Stomach (tissue), 19 donors: ENCODE measurements at places on chromosomes 5 and 9.
A peak's percentile ranks its signal among the peaks of the same experiment; 100 is the strongest.

DNA sequence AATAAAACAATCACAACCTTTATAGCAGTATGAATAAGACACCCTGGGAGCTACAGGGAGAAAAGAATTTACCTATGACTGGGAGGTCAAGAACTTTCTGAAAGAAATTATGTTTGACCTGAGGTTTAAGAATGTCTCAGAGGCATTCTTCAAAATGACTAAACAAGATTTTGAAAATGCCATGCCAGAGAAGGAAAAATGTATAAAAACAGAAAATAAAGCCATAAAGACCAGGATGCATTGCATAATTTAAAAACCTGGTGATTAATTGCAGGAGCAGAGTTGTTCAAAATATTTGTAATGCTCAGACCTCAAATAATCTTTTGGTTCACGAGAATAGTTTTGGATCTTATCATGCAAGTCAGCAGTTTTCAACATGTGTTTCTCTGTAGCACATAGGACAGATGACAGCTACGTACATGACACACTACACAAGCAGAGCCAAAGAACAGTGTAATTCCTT is 954.7 kb upstream of the ARRDC3 start:
- DNase-seq: no peak

DNA sequence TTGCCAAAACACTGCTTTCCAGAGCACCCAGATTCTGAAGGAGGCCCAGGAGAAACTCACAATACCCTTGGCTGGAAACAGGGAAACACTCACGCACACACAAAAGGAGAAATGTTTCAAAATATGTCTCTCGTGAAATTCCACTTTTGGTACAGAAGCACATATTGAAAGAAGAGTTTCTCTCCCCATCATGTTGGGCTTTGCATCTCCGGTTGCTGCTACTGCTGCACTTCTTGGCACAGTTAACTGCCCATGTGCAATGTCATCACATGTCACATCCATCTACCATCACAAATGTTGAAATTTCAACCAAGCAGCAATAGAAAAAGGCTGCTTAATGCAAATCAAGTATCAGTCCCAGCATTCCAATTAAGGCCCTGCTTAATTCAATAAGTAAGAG is 72.1 kb downstream of the ABCA1 start:
- no peak for DNase-seq

DNA sequence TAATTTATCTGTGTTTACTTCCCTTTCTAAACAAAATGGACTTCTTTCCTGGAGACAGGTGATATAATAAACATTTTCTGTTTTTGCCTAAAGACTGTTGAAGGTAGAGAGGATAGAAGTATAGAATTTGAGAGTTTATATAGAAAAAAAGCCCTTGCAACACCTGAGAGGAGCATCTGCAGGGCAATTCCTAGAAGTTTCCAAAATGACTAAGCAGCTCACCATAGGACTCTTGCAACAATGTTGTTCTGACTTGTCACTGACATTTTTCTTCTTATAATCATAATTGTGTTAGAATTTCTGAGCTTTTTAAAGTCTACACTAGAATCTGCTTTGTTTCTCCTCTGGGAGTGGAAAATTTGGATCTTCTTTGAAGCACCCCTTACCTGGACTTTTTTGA is 216.8 kb downstream of the TUSC1 start:
- DNase-seq: no peak

- peak; percentile 23 for DNase-seq
Observed at GRCh38 chr5:7852542-7852941, 1.6 kb upstream of the CFAP90 start.

DNA sequence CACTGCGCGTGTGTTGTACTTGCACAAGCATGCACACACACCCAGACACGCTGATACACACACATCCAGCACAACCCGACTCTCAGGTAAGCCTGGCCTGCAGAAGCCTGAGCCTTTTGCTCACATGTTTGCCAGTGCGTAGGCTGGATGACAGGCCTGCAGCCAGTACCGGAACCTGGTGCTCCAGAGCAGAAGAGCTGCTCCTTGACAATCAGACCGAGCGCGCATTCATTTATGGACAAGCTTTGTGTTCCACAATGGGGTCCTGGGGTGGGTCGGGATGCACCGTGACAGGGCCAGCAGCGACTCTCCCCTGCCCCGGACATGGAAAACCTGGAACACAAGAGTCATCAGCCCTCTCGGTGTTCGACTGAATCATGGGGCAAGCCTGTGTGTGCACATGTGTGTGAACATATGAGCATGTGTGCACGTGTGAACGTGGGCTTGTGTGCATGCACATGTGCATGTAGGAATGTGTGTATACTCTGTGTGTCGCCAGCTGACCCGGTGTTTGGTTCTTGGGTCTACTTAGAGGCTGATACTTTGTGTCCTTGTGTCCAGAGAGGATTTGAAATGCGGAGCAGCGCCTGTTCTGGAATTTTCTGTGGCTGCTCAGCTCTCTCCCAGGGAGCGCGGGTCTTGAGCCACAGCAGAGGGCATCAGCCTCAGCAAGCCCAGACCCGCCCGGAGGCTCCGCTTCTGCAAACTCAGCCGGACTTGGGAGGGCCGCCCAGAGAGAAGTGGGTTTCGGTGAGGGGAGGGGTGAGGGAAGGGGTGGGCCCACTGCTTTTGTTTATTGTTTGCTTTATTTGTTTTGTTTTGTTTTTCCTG is 32.2 kb downstream of the IRX4 start:
- no peak for DNase-seq

DNA sequence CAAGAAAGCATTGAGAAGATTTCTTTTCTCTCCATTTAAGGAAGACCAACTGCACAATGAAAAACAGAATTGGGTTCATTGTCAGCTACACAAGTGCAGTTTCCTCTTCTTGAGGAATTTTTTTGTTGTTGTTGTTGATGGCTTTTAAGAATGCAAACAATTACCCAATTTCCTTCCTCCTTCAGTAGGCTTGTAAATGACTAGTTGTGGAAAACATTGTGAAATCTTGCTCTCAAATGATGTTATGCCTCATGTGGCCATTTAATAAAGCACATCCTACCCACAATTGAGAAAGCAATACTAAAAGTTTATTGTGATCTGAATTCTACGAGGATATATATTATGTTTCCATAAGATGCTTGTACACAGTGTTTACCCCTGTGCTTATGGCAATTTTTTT is 171.6 kb downstream of the FAM174A start:
- no peak for DNase-seq

- no peak for DNase-seq
Observed at GRCh38 chr9:91043056-91043810, 241.6 kb downstream of the SYK start.

DNA sequence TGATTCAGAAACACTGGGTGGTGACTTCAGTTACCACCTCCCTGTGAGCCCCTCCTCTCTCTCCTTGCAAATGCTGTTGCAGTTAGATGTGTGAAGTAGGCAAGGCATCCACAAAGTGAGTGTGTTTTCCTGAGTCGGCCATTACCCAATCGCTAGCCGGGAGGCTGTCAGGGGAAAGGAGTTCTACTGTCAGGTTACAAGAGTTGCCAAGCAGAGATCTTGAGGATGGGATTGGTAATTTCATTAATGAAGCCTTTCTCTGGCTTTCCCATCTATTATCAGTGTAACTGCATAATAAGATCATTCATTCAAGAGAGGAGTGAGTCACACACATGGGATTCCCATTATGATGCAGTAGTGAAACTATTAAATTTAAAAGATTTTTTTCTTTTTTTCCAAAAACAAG is 106.9 kb downstream of the GLDC start:
- no peak for DNase-seq

- DNase-seq: no peak
Observed at GRCh38 chr5:89628876-89629635, 746.1 kb upstream of the MEF2C start.

DNA sequence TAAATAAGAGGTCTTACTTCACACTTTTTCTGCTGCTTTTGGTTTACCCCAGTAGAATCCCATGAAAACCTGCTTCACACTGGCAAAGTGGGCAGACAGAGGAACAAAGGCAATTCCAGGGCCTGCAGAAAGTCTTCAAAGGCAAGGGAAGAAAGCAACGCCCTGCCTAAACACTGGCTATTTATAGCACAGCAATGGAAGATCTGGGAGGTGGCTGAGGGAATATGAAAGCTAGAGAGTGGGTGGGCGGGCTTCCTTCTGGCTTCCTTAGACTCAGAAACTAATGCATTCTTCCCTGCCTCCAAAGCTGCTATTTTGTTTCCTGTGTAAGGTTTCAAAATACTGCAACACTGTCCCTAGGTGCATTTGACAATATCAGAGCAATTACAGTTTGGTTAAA is 46.8 kb downstream of the ELAVL2 start:
- DNase-seq: peak; percentile 41

DNA sequence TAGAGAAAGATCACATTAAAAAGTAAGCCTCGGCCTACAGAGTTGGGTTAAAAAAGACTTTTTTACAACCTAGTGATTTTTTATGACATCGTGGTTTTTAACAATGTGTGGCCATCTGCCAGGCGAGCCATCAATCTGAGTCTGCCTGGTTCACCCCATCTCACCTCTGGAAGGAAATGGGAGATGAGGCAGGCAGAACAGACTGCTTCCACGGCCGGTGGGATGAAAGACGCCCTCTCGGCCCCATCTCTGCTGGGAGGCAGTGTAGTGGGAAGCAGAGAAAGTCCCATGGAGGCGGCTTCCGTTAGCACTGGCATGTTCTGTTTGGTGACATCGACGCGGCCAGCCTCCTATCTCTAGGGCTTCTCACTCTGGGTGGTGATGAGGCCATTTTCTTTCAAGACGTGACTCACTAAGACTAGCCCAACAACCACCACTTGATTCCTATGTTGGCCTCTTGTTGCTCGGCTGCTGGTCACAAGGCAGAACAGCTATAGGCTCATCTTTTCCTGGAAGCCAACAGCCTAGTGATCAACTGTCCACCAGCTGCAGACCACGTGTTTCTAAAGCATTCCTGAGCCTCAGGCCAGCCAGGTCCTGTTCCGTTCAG is 132.4 kb upstream of the OTULINL start:
- DNase-seq: peak; percentile 80

- DNase-seq: no peak
Observed at GRCh38 chr5:95780597-95780996, 41.9 kb downstream of the GLRX start.

GRCh38 chr5:155512329-155512728 is 498.8 kb downstream of the KIF4B start:
- no peak for DNase-seq

DNA sequence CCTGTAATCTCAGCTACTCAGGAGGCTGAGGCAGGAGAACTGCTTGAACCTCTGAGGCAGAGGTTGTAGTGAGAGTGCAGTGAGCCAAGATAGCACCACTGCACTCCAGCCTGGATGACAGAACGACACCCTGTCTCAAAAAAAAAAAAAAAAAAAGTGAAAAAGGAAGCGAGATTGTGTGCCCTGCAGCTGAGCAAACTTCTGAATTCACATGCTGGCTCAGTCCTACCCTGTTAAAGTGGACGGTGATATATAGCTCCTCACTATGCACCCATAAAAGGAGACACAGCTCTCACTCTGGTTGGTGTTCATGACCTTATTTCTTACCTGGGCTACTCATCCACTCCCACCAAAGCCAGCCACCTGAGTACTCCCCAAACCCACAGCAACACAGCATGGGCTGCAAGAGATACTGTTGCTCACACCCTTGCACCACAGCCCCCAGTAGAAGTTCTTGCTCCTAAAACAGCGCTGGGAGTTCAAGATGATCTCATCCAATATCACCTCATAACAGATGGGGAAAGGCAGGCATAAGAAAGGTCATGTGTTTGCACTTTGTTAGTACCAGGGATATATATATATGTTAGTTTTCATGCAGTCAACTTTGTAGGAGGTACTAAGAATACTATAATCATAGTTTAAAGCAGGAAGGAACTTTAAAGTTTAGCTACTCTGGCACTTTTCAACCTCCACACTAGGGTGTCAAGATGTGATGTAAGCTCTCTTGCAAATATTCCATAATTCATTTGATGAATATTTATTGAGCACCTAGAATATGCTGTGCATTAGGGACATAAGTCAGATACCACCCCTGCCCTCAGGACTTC is 4.0 kb downstream of the TTLL11 start:
- DNase-seq: peak; percentile 29

DNA sequence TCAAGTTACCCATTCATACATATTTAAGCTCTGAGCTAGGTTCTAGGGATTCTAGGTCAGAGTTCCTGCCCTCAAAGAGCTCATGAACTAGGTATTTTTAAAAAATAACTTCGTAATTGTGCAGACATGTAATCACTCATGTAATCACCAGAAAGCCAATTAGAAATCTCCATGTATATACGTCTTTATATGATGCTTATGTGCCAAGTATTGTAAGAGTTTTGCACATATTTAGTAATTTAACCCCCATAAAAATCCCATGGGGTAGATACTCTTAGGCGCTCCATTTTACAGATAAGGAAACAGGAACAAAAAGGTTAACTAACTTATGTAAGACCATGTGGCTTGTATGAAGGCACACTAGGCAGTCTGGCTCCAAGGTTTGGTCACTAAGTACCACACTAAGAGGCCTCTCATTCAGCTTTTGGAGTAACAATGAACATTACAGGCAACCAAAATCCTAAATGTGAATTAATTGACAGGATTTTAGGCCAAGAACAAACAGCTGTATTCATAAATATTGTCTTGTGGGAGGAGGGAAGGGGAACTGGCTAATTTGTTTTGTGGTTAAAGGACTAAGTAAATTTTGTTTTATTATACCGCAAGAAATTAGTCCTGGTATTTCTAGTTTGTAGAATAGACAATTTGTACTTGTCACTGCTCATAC is 1.7 kb upstream of the OTULINL start:
- DNase-seq: no peak

DNA sequence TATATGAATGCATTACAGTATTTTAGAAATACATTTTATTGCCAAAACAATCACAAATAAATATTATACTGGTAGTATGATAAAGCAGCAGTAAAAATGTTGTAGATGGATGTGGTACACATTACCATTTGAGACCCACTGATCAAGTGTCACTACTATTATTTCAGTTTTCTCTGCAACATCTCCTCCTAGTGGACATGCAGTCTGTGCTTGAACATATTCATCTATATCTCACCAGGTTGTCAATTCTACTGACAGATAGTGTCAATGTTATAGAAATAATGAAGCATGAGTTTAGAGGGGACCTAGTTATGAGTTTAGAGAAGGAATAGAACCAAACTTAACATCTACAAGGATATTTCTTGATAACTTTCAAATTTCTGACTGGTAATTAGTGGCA is 39.2 kb upstream of the ELOVL7 start:
- no peak for DNase-seq

DNA sequence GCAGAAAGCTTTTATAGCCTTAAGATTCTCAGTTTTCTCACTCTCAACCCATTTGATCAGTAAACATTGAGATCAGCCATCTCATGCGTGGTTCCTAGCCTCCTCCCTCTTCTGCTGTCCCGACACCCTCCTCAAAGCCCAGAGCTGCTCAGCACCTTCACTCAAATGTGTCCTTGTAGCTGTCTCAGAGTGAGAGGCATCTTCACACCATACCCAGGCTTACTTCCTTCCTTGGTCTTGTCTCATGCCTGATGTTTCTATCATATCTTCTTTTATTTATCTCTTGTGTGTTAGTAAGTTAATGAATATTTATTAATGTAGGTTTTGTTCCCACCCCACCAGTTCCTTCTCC is 72.4 kb upstream of the SNX2 start:
- no peak for DNase-seq

- DNase-seq: no peak
Observed at GRCh38 chr5:62650197-62650596, 71.6 kb downstream of the LRRC70 start.

GRCh38 chr5:61680247-61680646 is 348.2 kb downstream of the ZSWIM6 start:
- no peak for DNase-seq
